Left ventricle myocardium inferior (tissue), 1 donor: ENCODE measurements at places on chromosomes 5 and 9. TPM values are rescaled to one million over a fixed set of nuclear protein-coding genes. Genes with fewer than 3 reads are reported as not detected.

GRCh38 chr9:3947588-3947845, 352.4 kb downstream of the GLIS3 start:
- no peak for DNase-seq

DNA sequence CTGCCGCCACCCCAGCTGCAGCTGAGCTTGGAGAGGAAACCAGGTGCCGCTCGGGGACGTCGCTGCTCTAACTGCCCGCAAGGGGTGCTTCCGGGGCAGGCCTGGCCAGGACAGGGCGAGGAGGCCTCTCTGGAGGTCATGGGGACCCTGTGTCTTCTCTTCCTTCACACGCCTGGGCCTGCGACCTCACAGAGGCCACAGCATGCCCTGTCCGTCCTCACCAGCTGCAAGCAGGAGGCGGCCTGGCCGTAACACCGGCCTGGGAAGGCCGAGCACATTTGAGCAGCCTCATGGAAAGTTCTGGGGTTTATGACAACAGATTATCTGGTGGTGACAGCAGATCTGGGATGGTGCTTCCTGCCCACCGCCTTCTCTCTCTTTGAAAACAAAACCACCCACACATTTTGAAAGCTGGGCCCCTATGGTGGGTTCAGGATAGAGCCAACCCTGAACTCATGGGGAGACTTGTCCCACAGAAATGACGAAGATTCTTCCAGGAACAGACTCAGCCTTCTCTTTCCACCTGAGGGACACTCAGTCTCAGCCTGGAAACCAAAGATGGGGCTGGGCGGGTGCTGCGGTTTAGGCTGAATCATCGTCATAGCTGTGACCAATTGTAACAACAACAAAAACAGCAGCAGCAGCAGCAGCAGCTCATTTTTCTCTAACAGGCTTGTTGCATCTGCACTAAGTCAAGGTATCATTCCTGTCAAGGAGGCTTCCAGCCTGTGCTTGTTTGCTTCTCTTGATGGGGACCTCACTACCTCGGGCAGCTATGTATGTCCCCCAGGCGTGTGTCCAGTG, 99.6 kb upstream of the RAPGEF1 start:
- no peak for DNase-seq

The TENT4A gene
- 9.5 TPM for total RNA-seq

DNA sequence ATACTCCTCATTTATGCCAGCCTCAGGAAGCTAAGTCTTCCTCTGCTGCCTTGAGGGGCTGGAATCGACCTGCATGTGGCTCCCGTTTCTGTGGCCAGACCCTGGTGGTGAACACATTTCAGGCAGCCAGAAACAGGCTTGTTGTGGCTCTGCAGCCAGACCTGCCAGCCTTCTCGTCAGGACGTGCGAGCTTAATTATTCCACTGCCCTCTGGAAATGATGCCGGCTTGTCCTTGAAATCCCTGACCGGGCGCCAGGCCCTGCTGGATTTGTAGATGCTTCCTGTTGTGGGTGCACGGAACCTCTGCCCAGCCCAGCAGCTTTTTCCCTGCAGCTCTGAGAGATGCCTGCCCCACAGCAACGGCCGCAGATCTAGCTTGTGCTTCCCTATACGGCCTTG, 41.6 kb downstream of the PDZD2 start:
- DNase-seq: peak; percentile 78

DNA sequence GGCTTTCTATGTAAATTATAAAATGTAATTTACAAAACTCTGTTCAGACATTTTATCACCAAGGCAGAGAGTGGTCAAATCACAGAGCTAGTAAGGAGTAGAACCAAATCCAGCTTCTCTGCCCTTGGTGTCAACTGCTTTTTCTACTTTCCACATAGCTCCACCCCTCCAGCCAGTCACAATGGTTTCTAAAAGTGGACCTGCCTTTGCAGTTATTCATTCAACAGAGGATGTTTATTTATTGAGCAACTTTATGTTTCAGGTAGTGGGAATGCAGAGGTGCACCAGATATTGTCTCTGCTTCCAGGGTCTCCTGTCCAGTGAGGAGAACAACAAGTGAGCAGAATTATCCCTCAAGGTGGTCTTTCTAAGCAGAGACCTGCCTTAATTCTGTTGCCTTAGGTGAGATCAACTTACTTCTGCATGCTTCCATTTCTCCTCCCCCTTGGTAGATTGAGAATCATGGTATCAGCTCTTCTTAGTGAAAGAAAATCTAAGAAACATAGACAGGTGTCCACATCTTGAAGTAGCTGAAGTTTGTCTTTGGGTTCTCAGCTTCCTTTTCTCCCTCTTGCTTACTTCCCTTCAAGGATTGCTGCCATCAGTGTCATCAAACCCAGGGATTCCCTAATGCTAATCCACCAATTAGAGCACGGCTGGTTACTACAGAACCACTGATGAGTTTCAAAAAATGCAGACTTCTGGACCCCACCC, 17.2 kb upstream of the PDCD1LG2 start:
- DNase-seq: no peak

DNA sequence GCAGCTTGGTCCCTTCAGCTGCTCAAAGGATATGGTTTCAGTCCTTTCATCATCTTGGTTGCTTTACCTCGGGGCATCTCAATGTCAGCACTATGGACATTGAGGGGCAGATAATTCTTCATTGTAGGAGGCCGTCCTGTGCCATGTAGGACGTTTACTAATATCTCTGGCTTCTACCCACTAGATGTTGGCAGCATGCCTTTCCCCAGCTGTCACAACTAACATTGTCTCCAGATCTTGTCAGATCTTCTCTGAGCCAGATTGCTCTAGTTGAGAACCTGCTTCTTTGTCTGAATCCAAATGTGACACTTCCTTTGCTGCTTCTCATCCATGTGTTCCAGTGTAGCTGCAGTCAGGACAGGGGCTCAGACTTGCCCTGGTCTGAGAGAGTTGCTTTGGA, 10.3 kb downstream of the PTPA start:
- no peak for DNase-seq

The SIT1 gene
- total RNA-seq: not detected

The FREM1 gene
- 3.0 TPM for total RNA-seq

- DNase-seq: no peak
Measured at GRCh38 chr5:66933066-66933465, 263.5 kb downstream of the CD180 start.

DNA sequence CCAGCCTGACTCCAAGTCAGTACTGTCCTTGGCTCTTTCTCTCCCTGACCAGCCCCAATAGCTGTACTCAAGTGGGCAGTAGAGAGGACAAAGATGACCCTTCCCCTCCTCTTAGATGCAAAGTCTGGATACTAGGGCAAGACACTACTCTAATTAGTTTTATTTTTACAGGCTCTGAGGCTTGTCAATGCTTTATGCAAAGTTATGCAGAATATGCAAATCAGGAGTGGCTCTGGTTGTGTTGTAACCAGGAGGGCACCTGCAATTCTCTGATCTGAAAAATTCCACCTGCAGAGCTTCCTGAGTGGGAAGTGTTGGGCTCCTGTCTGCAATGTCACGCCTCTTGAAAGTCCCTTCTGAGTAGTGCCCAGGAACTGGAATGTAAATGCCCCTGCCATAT, 201.5 kb downstream of the RGS3 start:
- DNase-seq: no peak

DNA sequence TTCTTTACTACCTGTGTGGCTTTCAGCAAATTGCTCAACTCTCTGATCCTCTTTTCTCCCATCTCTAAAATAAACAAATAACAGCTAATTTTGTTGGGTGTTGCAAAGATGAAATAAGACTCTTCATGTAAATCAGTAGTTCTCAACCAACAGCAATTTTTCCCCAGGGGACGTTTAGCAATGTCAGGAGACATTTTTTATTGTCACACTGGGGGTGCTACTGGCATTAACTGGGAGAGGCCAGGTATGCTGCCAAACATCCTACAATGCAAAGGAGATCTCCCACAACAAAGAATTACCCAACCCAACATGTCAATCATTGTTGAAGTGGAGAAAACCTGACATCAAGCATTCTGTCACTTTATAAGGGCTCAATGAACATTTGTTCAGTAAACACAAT, 19.7 kb downstream of the ADRA1B start:
- DNase-seq: no peak

DNA sequence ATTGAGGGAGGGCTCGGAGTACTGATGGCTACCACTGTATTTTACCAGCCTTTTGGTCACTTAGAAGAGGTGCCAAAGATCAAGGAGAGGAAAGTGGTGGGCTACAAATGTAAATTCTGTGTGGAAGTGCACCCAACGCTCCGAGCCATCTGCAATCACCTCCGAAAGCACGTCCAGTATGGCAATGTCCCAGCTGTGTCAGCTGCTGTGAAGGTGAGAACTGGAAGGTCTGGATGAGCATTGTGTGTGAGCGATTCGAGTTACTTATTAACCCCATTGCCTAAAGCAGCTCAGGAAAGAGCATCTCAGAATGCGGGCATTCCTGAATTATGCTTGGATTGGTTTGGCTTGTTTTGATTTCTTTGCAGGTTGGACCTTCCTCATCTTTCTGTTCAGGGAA, 67.5 kb downstream of the ZNF462 start:
- DNase-seq: no peak

DNA sequence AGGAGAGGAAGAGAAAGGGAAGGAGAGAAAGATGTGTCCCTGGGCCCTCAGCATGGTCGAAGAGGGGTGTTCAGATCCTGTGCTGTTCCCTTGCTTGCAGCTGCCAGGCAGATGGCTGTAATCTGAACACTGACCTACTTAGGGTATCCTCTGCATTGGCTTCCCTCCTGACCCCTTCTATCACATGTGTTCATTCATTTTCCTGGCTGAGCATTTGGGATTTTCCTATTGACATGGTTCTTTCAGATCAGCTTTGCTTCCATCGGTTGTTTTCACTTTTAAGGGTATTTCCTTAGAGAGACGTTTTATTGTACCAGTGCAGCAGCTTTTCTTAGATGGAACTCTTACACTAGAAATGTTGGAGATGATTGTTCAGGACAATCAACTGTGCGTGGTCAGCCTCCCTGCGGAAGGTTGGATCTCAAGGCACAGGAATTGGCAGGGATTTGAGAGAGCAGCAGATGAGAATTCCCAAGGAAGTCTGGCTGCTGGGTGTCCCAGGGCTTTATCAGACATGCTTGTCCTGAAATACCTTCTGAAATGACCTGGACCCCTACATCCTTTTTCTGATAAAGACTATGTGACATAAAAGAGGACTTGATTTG, 26.0 kb downstream of the ACTBL2 start:
- no peak for DNase-seq

- DNase-seq: no peak
Measured at GRCh38 chr9:127074561-127075548, 47.6 kb downstream of the ANGPTL2 start.

The SLC46A2 gene
- total RNA-seq: not detected

DNA sequence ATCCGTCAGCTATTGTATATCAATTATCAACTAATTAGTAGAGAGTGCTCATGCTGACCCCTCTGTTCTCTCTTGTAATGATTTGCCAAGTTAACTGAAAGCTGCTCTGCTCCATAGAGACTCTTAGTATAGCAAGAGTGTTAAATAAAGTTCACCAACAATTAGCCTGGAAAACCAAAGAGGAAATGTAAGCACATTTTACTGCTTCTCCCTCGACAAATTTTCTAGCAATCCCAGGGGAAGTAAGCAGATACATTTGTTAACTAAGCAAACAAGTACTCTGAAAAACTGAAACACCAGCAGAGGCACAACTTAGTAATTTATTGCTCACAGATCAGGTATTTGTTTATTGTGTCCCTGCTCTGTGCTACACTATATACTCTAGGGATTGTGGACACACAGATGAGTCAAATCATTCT, 162.2 kb downstream of the GLIS3 start:
- no peak for DNase-seq

DNA sequence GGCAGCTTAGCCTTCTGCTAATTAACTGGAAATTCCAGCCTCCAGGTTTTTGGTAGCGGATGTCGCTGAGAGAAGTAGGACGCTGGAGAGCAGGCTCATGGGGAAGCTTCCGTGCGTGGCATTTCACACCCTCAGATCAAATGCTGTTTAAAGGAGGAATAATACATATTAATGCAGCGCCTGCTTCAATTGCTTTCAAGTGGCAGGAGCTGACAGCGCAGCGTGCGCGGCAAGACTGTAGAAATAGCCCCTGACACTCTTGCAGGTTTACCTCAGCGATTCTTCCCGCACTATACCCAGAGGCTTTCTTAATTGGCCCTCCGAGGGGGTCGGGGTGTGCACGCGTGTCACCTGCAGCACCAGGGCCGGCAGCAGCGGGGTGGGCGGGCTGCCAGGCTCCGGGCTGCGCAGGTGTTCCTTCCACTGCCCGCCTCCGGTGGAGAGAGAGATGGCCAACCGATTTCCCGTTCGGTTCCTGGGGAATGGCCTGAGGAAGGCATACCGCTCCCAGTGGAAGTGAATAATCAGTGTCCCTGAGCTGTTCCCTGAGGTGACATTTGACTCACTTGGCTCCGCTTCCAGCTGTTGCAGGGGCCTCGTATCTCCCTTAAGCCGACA, 427.9 kb downstream of the KCTD16 start:
- DNase-seq: no peak

The PCDHB16 gene
- total RNA-seq: 1.4 TPM

GRCh38 chr5:11467588-11467987, 436.7 kb downstream of the CTNND2 start:
- no peak for DNase-seq

DNA sequence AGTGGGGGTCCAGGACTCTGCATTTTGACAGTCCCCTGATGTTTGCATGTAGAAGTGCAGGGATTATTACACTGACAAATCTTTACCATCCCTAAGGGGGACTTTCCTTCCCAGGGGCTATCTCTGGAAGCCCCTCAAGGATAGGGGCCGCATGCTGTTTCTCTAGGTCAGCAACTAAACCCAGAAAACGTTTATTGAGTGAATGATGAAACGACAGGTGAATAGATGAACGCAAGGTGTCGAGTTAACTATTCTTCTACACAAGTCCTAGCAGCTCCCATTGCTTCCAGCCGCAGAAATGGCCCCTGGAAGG, 281 bp upstream of the HSD17B4 start:
- DNase-seq: no peak

GRCh38 chr5:98588215-98588614, 185.2 kb upstream of the RGMB start:
- DNase-seq: no peak

DNA sequence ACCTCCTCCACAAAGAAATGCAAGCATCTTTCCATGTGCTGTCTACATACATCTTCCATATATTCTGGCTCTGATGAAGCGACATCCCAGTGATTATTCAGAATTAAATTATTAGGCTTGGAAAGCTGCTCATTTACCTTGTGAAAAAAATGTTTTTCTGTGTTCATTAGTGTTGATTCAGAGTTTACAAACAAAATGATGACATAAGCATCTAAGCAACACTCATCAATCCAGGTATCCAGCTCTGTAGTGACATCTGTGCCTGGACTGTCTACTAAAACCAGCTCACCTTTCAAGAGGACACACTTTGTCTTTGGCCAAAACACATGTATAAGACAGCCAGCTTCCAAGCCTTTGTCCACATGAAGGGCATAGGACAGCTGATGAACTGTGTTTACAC, 51.1 kb upstream of the SPATA31C2 start:
- no peak for DNase-seq
